GM18507 (cell line): ENCODE measurements at places on chromosomes 12 and 14.

- no peak for DNase-seq
Measured at GRCh38 chr12:2417481-2418160, 364.8 kb downstream of the CACNA1C start.

- DNase-seq = no peak
Measured at GRCh38 chr12:89373763-89374572, 21.7 kb upstream of the DUSP6 start.

- DNase-seq = no peak
Measured at GRCh38 chr14:76330411-76331327, 45.3 kb upstream of the ESRRB start.

- DNase-seq = no peak
Measured at GRCh38 chr14:66009089-66009488, 477.1 kb upstream of the CCDC196 start.

DNA sequence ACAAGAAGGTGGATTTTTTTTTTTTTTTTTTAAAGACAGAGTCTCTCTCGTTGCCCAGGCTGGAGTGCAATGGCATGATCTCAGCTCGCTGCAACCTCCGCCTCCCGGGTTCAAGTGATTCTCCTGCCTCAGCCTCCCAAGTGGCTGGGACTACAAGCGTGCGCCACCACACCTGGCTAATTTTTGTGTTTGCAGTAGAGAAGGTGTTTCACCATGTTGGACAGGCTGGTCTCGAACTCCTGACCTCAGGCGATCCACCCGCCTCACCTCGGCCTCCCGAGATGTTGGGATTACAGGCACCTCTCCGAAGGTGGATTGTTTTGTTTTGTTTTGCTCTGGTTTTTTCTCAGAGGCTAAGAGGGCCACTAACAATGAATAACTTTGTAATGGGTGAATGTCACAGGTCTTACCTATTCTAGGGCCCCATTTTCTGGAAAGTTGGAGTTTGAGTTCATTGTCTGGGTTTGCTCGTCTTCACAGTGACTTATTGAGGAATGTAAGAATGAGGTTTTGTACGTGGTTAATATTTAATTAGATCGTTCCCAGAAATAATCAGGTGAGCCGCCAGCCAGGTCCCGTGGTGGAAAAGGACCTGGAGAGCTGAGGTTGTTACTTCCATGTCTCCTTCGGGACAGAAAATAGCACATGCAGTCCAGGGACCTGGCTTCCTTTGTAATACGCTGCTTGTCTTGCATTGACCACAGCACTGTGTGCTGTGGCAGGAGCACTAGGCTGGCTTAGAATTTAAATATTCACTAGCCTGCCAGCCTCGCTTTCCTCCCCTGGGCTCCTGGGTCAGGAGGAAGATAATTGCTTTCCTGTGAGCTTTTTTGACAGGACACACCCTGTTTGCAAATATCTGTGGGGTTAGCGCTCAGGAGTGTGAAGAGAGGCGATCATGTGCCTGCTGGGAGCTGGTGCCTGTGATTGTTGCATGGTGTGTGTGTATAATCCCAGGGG is 2.3 kb downstream of the HIP1R start:
- DNase-seq = no peak

DNA sequence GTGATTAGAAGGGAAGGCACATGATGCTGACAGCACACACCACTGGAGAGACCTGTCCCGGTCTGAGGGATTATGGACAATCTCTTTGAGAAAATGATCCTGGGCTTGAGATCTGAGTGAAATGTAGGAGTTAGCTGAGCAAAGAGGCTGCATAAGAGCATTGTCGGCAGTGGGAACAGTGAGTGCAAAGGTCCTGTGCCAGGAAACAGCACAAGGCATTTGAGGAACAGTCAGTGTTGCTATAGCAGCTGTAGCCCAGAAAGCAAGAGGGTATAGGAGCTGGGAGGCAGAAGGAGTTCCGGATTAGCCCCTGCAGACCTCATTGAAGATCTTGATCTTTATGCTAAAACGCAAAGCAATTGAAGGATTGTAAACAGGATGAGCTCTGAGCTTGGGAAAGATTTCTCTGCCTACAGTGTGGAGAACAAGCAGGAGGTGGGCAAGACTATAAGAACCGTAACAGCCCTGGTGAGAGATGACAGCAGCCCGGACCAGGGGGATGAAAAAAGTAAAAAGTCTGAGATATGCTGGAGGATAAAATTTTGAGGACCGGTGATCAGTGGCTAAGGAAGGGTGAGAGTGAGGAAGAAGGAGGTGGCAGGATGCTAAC is 28.5 kb downstream of the CFL2 start:
- no peak for DNase-seq

DNA sequence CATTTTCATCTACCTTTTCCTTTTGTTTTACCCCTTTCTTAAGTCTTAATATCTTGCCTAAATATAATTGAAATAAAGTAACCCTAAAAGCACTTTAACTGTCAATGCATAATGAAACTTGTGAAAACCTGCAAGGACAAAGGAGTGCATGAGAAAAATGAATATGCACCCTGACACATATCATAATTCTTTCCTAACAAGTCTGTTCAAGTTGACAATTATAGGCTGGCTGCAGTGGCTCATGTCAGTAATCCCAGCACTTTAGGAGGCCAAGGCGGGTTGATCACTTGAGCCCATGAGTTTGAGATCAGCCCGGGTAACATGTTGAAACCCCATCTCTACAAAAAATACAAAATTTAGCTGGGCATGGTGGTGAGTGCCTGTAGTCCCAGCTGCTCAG is 65.4 kb downstream of the FGD6 start:
- DNase-seq = no peak

- no peak for DNase-seq
Measured at GRCh38 chr14:68306934-68307789, 485.7 kb downstream of the ZFP36L1 start.

GRCh38 chr12:30908722-30909348 is 17.7 kb upstream of the TSPAN11 start:
- DNase-seq = no peak

DNA sequence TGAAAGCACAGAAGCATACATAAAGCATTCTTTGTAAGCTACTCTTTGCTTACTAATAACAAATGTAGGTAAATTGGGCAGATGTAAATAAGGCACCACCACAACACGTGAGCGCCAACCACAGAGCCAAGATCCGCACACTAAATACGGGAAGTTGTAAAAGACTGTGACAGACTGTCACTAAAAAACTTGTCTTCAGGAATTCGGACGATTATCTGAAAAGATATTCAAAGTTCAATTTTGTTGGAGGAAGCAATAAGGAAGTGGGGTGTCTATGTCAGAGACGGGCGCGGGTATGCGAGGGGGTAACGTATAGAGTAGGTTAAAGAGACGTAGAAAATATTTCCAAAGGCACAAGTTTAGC is 1.5 kb upstream of the HSP90B1 start:
- DNase-seq = no peak

GRCh38 chr12:92059960-92060359 is 85.7 kb downstream of the BTG1 start:
- DNase-seq = no peak

- DNase-seq = no peak
Measured at GRCh38 chr12:118840878-118841277, 140.5 kb upstream of the SRRM4 start.

GRCh38 chr12:124277394-124278241 is 17.3 kb upstream of the RFLNA start:
- DNase-seq = no peak

- DNase-seq = no peak
Measured at GRCh38 chr12:102833687-102834441, 83.2 kb downstream of the PAH start.

DNA sequence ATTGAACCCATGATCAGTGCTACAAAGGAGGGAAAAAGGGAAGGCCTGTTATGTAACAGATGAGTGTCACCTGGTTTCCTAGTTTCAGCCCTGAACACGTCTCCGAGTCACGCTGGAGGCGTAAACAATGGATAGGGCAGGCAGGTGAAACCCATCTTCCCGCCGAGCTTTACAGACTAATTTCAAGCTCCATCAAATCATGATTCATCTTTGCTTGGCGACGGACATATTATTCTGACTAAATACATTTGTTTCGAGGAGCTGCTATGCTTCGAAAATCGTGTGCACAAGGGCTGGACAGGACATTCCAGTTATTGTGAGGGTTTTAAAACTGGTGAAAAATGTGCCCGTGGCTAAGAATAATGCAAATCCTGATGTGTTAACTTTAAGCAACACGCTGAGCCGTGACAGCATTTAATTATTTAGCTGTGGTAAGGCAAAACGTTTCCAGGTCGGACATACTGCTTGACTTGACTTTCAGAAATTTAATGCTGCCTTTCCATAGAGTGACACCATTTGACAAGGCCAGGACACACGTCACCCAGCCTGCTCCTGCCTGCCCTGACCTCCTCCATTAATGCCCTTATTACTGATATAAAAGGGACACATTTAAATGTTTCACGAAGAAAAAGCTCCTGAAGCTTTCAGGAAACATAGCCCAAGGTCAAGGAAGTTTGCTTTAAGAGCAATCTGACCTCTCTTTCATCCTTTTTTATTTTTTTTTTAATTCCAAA is 1203.5 kb upstream of the TMEM132C start:
- no peak for DNase-seq

DNA sequence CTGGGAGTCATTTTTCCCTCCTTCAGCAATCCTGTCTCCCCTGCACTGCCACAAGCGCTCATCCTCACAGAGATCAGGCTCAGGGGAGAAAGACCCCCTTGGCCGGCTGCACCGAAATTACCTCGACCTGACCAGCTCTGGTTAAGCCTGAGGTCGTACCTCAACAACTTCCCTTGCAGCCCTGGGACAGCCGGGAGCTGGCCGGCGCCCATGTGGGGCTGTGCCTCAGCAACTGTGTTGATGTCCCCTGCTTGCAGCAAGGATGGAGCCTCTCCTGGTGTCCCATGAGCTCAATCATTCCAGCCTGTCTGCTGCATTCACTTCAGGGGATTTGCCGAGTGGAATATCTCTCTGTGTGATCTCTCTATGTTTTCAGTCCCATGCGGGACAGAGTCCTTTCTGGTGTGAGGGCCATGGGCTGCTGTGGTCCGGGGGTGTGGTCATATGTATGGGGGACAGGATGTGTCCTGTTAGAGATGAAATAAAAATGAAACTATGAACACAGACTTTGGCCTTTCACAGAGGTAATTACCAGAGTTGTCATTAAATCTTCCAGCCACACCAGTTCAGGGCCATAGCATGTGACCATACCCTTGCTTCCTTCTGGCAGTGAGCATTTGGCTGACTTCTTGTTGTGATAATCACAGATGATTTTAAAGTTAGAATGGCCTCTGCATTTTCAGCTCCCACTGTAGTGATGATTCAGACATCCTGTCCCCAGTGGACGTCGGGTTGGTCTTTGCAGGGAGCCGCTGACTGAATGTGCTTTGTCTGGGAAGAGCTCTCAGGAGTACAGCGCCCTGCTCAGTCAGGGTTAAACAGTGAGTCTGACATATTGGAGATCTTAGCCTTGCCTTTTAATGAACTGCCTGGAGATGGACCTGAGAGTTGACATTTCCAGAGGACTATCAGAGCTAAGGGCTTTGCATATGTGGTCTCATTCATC is 405.9 kb downstream of the AACS start:
- DNase-seq = no peak

DNA sequence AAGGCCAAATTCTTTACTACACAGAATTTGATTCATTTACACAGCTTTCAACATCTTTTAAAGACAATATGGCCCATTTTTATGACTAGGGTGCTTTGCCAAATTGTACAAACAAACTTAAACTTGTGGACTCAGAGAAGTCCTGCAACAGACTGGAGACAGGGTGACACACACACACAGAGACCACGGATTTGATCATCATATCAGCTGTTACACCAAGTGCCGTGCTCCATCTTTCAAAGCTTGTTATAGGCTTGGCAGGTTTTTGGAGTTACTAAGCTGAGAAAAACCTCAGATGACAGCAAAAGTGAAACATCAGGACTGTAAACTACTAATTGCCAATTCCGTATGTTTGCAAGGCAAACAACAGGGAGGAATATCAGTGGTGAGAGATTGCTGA is 811.7 kb downstream of the GALC start:
- DNase-seq = no peak

GRCh38 chr12:110042264-110042663 is 6.1 kb downstream of the C12orf76 start:
- DNase-seq = no peak

GRCh38 chr14:26213846-26214575 is 383.8 kb downstream of the NOVA1 start:
- no peak for DNase-seq

GRCh38 chr12:230925-231671 is 17.1 kb upstream of the SLC6A12 start:
- DNase-seq = no peak

GRCh38 chr14:64400829-64401459 is 12.8 kb downstream of the MTHFD1 start:
- DNase-seq = no peak

DNA sequence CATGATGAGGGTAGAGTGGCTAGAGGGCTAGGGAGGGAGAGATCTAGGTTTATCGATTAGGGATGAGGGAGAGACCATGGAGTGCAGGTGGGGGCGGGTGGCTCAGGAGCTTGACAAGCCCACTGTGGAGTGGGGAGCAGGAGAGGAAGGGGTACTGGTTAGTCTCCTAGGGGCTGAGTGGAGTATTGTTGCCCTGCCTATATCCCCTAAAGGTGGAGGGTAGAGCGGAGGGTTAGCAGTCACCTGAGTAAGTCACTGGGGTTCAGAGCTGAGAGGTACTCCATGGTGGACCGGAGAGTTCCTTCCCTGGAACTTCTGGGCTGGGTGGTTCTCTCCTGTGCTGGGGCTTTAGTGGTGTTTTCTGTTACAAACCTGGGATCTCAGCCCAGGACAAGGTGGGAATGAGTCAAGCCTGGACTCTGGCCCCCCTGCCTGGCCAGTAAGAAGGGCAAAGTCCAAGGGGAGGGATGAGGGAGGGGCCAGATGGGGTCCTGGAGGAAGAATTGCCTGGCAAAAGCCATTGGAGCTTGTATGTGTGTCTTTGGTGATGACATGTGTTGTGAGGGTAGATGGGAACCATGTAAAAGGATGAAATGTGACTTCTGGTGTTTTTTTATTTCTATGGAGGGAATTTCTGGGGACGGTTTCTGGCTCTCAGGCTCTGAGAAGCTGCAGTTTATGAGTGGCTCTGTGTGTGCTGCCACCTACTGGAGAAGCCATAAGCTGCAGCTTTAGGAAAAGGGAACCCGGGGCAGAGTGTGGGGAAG is at the start of gene CIDEB:
TSS of gene CIDEB (minus strand) at position 403 of the 767 bp plus-strand sequence. CDS start at position 284, 119 bp downstream.
- no peak for DNase-seq

- DNase-seq = no peak
Measured at GRCh38 chr12:101231636-101232035, 21.6 kb upstream of the SLC5A8 start.

- no peak for DNase-seq
Measured at GRCh38 chr14:20624495-20625070, 16.9 kb downstream of the OR6S1 start.

GRCh38 chr12:29681370-29681769 is 102.4 kb downstream of the TMTC1 start:
- DNase-seq = no peak

GRCh38 chr14:32576088-32576795 is 247.1 kb downstream of the AKAP6 start:
- DNase-seq = no peak

DNA sequence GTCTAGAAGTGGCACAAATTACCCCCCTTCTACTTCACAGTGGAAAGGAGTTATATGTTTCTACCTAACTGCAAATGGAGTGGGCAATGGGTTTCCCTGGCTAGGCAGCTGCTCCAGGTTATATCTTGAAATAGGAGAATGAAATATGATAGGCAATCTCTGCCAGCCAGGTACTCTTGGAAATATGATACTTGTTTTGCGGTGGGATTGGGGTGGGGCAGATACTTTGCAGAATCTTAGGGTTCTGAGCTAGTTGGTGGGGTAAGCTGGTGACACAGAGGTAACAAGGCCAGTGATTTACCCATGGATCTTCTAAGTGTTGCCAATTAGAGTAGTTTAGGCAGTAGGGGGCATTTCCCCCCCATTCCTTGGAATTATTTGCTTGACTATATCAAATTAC is 140.1 kb downstream of the ATP23 start:
- DNase-seq = no peak

GRCh38 chr12:110636516-110636915 is 22.6 kb downstream of the TCTN1 start:
- DNase-seq = no peak
